Natural killer cell (primary cell): ENCODE measurements at places on chromosomes 1 and 21. TPM values are rescaled to one million over a fixed set of nuclear protein-coding genes. Genes with fewer than 3 reads are reported as not detected.
A peak's percentile ranks its signal among the peaks of the same experiment; 100 is the strongest.

GRCh38 chr1:51679435-51679834 lies 62.5 kb downstream of the OSBPL9 start:
- H3K4me1 ChIP-seq = no peaks in the 10 kb centered on the region
- H3K27me3 ChIP-seq = no peaks in the 10 kb centered on the region

DNA sequence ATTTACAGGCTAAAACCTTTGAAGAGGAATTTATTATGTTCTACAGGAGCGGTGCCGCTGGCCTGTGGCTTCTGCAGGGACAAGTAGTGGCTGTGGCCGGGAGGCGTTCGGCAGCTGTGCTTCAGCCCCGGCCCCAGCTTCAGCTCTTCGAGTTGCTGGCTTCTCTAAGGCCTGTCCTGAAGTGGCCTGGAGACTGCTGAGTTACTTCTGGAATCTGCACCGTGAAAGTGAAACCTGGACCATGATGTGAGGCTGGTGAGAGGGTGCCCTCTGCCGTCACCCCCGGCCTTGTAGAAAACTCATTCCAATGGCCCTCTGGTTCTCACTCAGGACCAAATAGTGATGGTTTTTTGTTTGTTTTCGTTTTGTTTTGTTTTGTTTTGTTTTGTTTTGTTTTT lies 48.1 kb downstream of the PRKCZ start:
- no peak for DNase-seq
- no peak overlapping the region for H3K27ac ChIP-seq
- no peak overlapping the region for H3K4me3 ChIP-seq
- H3K27me3 ChIP-seq = no peaks in the 10 kb centered on the region

- no peak overlapping the region for H3K4me3 ChIP-seq
- no peaks in the 10 kb centered on the region for H3K4me1 ChIP-seq
- DNase-seq = no peak
- H3K27ac ChIP-seq = no peak overlapping the region
- H3K36me3 ChIP-seq = no peaks in the 10 kb centered on the region
These were observed 8.7 kb upstream of the EYA3 start for GRCh38 chr1:28097100-28097472.

DNA sequence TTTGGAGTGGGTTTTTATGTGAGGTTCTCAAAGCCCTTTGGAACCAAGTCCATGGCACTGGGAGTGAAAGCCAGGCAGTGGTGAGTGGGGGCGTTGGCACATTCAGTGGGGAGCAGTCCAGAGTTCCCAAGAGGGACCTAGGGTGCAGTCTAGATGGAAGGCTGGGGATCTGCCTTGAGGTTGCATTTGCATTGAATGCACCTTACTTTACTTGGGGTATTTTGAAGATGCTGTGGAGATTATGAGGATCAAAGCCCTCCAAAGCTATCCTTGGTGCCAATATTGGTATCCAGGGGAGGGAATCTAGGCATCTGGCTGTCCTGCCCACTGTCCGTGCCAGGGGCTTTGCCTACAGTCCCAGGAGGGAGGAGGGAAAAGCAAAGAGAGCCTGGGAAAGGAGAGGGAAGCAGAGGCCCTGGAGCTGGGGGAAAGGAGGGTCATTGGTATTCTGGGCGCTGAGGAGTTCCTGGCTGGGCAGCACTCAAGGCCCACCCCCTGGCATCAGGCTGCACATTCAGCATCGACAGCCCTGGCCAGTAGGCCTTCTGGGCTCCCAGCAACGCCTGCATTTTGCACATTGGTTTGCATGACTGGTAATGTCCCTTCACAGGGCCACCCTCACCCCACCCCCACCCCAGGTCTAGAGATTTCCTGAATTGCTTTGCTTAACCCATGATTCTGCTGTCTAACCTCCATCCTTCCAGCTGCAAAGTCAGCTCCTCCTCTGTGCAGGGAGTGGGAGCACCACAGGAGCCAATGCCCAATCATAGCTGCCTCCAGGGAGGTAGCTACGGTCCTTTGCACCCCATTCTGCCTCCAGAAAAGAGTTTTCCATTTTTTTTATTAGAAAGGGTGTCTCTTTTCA lies 843 bp upstream of the BCAN start:
- peaks cover 24% of the 10 kb centered on the region for H3K4me1 ChIP-seq
- DNase-seq = no peak
- H3K27ac ChIP-seq = no peak overlapping the region

DNA sequence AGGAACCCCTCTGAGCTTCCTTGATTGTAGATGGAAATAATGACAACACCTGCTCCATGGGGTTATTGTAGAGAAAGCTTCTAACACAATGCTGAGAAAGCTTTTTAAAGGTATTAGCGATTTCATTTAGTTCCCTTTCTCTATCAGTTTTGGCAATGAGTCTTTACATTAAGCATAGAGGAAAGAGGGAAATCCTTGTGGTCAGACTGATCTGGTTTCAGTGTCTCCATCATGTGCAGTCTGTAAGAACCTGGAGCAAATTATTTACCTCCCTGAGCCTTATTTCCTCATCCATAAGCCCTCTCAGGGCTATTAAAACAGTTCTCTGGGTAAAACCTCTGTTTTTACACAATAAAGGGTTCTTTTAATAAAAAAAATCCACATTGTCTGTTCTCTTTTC lies 87.5 kb downstream of the FGGY start:
- no peak for DNase-seq
- H3K27me3 ChIP-seq = no peaks in the 10 kb centered on the region
- H3K27ac ChIP-seq = no peak overlapping the region
- no peak overlapping the region for H3K4me3 ChIP-seq
- no peaks in the 10 kb centered on the region for H3K36me3 ChIP-seq

DNA sequence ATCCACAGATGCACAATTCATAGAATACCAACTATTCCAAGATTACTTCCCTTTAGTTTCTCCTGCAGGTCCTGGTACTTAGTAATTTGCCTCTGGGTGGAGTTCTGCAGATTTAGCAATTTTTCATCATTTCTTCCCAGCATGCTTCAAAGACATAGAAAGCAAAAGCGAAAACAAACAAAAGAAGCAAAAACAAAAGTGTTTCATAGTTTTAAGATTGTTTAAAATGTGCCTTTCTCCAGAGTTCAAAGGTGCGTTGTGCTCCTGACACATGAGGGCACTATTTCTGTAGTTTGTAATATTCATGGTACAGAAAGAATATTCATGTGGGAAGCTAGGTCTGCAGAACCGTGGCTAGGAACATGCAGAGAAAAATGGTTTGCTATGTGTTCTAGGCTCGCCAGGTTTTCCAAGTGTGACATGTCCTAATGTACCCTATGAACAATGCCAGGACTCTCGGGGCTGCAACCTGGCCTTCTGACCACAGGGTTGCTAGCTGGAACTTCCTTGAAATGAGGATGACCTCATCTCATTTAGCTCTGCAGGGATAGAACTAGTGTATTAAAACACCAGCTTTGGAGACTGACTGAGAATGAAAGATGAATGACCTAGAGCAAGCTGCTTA lies 30.0 kb upstream of the RCSD1 start:
- no peak overlapping the region for H3K27ac ChIP-seq
- no peaks in the 10 kb centered on the region for H3K27me3 ChIP-seq
- peaks cover 34% of the 10 kb centered on the region for H3K4me1 ChIP-seq
- H3K4me3 ChIP-seq = no peak overlapping the region
- no peak for DNase-seq

- H3K36me3 ChIP-seq = no peaks in the 10 kb centered on the region
- peaks cover 41% of the 10 kb centered on the region for H3K4me1 ChIP-seq
- peak overlapping the region; percentile 28 for H3K4me3 ChIP-seq
- H3K27me3 ChIP-seq = no peaks in the 10 kb centered on the region
- H3K27ac ChIP-seq = no peak overlapping the region
- DNase-seq = no peak
These were observed 2.7 kb downstream of the EVA1B start for GRCh38 chr1:36320767-36321118.

Gene ARTN
- not detected for total RNA-seq

Gene GBP6
- total RNA-seq = 0.40 TPM

Gene IPP
- 20.8 TPM for total RNA-seq

Gene GREM2
- total RNA-seq = 0.08 TPM

Gene GSTM5
- 0.07 TPM for total RNA-seq

Gene OXCT2
- total RNA-seq = 1.9 TPM

Gene ERG
- total RNA-seq = not detected
